ENCODE measurements at places on chromosomes 3 and 15. TPM values are rescaled to one million over a fixed set of nuclear protein-coding genes. Genes with fewer than 3 reads are reported as not detected.

Gene ARHGEF26
- 1.4 TPM for total RNA-seq

Gene COL6A6
- 0.23 TPM for total RNA-seq

Gene UNC13C
- total RNA-seq: under 0.01 TPM

Gene CCR1
- not detected for total RNA-seq

Gene CD200
- 12.8 TPM for total RNA-seq

Gene C15orf62
- not detected for total RNA-seq

Gene GOLGA6L7
- total RNA-seq: not detected

Gene ACKR4
- 24.0 TPM for total RNA-seq

Gene NRG4
- total RNA-seq: 0.20 TPM

Data from smooth muscle cell of the pulmonary artery (primary cell).